ENCODE measurements at places on chromosomes 1 and 21.
A peak's percentile ranks its signal among the peaks of the same experiment; 100 is the strongest.

GRCh38 chr21:20944139-20944538 lies 54.1 kb upstream of the NCAM2 start:
- H3K4me1 ChIP-seq, result no peaks in the 10 kb centered on the region
- H3K27ac ChIP-seq, result no peak overlapping the region
- no peaks in the 10 kb centered on the region for H3K27me3 ChIP-seq

DNA sequence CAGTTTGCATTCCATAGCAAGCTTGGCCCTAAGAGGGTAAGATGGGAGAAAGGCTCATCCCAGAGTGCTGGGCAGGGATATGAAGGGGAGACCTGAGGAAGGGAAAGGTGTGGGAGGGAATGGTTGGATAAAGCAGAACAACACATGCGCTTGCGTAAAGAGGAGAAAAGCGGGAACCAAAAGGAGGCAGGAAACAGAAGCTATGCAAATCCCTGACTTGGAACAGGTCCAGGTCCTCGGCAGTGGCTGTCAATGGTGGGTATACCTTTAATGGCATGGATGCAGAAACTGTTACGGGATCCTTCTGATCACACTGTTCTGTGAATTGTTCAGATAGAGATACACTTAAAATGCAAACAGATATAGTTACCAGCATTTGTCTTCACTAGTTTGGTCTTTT lies 455.6 kb downstream of the SIPA1L2 start:
- H3K27me3 ChIP-seq, result no peaks in the 10 kb centered on the region
- H3K27ac ChIP-seq, result no peak overlapping the region
- H3K36me3 ChIP-seq, result no peaks in the 10 kb centered on the region
- no peak for DNase-seq
- no peak overlapping the region for H3K4me3 ChIP-seq

- H3K27ac ChIP-seq, result no peak overlapping the region
- no peak overlapping the region for H3K4me3 ChIP-seq
- H3K36me3 ChIP-seq, result no peaks in the 10 kb centered on the region
- H3K4me1 ChIP-seq, result no peaks in the 10 kb centered on the region
Measured at GRCh38 chr1:172909606-172910326, 141.0 kb downstream of the TNFSF18 start.

GRCh38 chr1:198234520-198235251 lies 77.9 kb downstream of the NEK7 start:
- no peak overlapping the region for H3K4me3 ChIP-seq
- H3K4me1 ChIP-seq, result no peaks in the 10 kb centered on the region
- H3K27me3 ChIP-seq, result no peaks in the 10 kb centered on the region
- no peaks in the 10 kb centered on the region for H3K36me3 ChIP-seq
- peak; percentile 34 for DNase-seq

- H3K4me1 ChIP-seq, result no peaks in the 10 kb centered on the region
- no peaks in the 10 kb centered on the region for H3K36me3 ChIP-seq
- no peak overlapping the region for H3K27ac ChIP-seq
- H3K27me3 ChIP-seq, result no peaks in the 10 kb centered on the region
- no peak overlapping the region for H3K4me3 ChIP-seq
Measured at GRCh38 chr1:100449477-100449876, 88.5 kb upstream of the GPR88 start.

- no peak overlapping the region for H3K4me3 ChIP-seq
- H3K36me3 ChIP-seq, result no peaks in the 10 kb centered on the region
- H3K27ac ChIP-seq, result peak overlapping the region; percentile 63
- no peak for DNase-seq
- peaks cover 15% of the 10 kb centered on the region for H3K27me3 ChIP-seq
- peaks cover 28% of the 10 kb centered on the region for H3K4me1 ChIP-seq
Measured at GRCh38 chr21:45641480-45642035, 2.0 kb upstream of the PCBP3 start.

DNA sequence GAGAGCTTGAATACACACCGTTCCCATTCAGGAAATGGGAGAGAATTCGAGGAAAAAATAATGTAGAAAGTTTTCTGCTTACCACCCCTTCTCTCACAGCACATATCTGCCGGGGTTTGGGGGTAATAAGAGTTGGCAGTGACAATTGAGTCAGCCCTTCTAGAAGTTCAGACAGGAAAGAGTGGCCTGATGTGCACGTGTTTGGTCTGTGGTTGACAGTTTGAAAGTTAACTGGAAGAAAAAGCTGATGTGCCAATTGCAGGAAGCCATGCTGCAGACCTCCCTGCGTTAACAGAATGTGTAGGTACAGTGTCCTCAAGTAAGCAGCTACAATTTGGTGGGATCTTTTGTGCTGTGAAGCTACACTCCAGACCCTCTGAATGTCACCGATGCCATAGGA lies 50.9 kb downstream of the DHX9 start:
- H3K4me1 ChIP-seq, result peaks cover 3% of the 10 kb centered on the region
- DNase-seq, result no peak
- H3K36me3 ChIP-seq, result peaks cover 24% of the 10 kb centered on the region
- H3K27me3 ChIP-seq, result no peaks in the 10 kb centered on the region
- H3K4me3 ChIP-seq, result no peak overlapping the region

- H3K4me3 ChIP-seq, result no peak overlapping the region
- no peaks in the 10 kb centered on the region for H3K27me3 ChIP-seq
- H3K4me1 ChIP-seq, result no peaks in the 10 kb centered on the region
Measured at GRCh38 chr1:183572721-183573120, 17.5 kb downstream of the NCF2 start.

GRCh38 chr1:54996359-54996868 lies 2.3 kb upstream of the BSND start:
- H3K36me3 ChIP-seq, result no peaks in the 10 kb centered on the region
- no peak overlapping the region for H3K27ac ChIP-seq
- H3K27me3 ChIP-seq, result peaks cover 52% of the 10 kb centered on the region
- H3K4me3 ChIP-seq, result no peak overlapping the region
- no peak for DNase-seq

GRCh38 chr1:232300466-232300865 lies 329.5 kb downstream of the SIPA1L2 start:
- no peak overlapping the region for H3K27ac ChIP-seq
- H3K4me1 ChIP-seq, result no peaks in the 10 kb centered on the region
- DNase-seq, result no peak
- no peaks in the 10 kb centered on the region for H3K36me3 ChIP-seq
- no peaks in the 10 kb centered on the region for H3K27me3 ChIP-seq

DNA sequence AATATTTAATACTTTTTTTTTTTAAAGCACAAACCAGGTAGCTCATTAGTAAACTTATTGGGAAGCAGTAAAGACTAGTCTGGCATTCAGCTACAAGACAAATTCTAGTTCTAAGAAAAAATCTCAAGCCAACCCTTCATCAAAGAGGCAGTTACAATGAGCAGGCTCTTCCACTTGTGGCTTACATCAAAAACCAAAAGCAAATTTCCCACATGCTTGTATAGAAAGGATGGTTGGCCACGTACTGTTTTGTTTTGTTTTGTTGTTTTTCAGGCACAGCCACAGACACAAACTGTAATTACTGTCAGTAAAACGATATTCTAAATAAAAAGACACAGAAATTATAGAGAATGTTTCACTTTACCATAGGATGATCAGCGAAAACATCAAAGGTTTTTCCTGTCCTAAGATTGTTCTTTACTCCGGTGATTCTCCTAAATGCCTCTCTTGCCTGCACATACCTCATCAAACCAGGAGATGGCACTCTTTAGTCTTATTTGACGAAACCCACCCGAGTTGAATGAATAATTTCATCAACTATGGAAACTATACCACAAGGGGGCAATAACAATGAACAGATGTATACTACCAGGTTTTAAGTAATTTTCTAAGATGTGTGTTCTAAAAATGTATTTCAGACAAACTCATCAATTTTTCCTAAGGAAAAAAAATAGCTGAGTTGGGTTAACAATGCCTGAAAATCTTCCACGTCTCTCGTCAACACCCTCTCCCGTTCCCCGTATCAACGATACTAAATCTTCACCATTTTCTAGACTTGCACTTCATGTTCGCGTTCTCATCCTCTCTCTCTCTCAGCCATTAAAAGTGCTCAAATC lies 26.9 kb downstream of the RPL5 start:
- peak; percentile 75 for DNase-seq
- H3K36me3 ChIP-seq, result no peaks in the 10 kb centered on the region
- no peaks in the 10 kb centered on the region for H3K27me3 ChIP-seq

DNA sequence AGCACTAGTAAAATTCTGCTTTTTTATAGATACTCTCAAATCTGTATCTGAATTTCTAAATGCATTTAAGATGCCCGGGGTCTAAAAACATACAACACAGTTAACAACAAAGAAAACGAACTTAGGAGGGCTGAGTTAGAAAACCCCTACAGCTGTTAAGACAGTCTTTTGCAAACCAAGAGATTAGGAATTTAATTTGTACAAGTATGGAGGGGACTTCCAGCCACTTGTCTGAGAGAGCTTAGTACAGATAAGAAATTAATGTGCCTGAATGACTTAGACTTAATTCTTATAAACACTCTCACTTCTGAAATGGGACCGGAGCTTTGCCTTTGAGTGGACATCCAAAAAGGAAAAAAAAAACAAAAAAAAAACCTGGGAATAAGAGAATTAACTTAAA lies 61.6 kb downstream of the SMYD3 start:
- DNase-seq, result no peak
- no peaks in the 10 kb centered on the region for H3K4me1 ChIP-seq
- no peaks in the 10 kb centered on the region for H3K27me3 ChIP-seq
- no peaks in the 10 kb centered on the region for H3K36me3 ChIP-seq

DNA sequence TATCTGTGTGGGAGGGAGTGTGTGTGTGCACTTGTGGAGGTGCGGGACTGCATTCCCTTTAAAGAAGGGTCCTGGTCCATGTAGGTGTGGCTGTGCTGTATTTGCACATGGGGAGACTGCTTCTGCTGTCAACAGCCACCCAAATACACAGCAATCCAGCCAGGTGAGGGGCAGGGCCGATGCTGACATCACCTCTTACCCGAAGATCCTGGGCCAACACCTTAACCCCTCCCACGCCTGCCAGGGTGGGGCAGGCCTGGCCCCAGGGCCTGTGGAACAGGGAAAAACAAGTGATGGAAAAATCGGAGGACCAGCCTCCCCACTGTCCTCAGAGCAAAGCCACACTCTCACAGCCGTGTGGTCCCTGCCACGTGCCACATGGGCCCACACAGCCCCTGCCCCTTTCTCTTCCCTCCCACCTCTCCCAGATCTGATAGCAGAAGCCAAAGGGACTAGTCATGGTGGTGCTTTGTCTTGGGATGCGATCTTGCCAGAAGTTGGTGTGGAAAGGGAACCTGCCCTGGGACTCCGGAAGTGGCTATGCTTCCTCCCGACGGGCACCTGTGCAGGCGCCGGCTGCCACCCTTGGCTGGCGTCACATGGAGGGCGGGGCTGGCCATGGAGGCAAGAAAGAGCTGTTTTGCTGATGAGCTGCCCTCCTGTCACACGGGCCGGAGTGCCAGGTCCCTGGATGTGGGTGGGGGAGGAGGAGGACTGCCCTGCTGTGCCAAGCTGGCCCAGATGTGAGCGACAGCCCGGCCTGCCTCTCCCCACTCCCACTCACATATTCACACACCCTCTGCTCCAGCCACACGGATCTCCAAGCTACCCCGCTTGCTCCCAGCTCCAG lies 7.8 kb upstream of the CASZ1 start:
- no peak for DNase-seq
- H3K27ac ChIP-seq, result no peak overlapping the region
- H3K36me3 ChIP-seq, result no peaks in the 10 kb centered on the region
- peaks cover 35% of the 10 kb centered on the region for H3K27me3 ChIP-seq
- H3K4me3 ChIP-seq, result no peak overlapping the region

GRCh38 chr1:153793261-153793972 lies 18.2 kb downstream of the SLC27A3 start:
- no peaks in the 10 kb centered on the region for H3K27me3 ChIP-seq
- H3K36me3 ChIP-seq, result peaks cover 13% of the 10 kb centered on the region
- no peak overlapping the region for H3K27ac ChIP-seq
- no peak overlapping the region for H3K4me3 ChIP-seq
- DNase-seq, result no peak

GRCh38 chr1:117609471-117609911 lies 3.6 kb downstream of the TENT5C start:
- no peak overlapping the region for H3K4me3 ChIP-seq
- no peak overlapping the region for H3K27ac ChIP-seq
- peaks cover 19% of the 10 kb centered on the region for H3K4me1 ChIP-seq
- no peak for DNase-seq
- H3K27me3 ChIP-seq, result peaks cover 27% of the 10 kb centered on the region

GRCh38 chr1:233064988-233065387 lies 114.6 kb downstream of the NTPCR start:
- no peak overlapping the region for H3K27ac ChIP-seq
- no peak for DNase-seq
- no peaks in the 10 kb centered on the region for H3K4me1 ChIP-seq
- H3K27me3 ChIP-seq, result no peaks in the 10 kb centered on the region
- no peaks in the 10 kb centered on the region for H3K36me3 ChIP-seq
- H3K4me3 ChIP-seq, result no peak overlapping the region

GRCh38 chr1:24047110-24047477 lies 64.8 kb downstream of the MYOM3 start:
- H3K27ac ChIP-seq, result no peak overlapping the region
- DNase-seq, result no peak
- H3K27me3 ChIP-seq, result no peaks in the 10 kb centered on the region
- peaks cover 8% of the 10 kb centered on the region for H3K4me1 ChIP-seq
- no peak overlapping the region for H3K4me3 ChIP-seq

DNA sequence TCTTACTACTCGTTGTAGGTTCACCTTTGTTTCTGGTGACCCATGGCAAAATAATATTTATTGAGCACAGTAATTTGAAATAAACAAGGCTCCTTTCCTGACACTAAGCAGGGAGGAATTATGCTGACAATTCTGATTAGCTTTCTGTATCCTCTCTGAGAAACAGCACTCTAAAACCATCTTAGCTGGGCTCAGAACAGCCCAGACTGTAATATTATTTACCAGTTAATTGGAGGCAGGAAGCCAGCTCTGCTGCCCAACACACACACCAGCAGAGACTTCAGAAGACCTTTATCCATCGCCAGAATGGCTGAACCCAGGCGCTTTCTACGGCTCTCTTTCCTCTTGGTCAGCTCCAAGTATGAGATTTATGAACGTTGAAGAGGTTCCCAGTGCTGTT lies 77.6 kb upstream of the FMN2 start:
- no peak overlapping the region for H3K27ac ChIP-seq
- H3K4me3 ChIP-seq, result no peak overlapping the region
- H3K27me3 ChIP-seq, result no peaks in the 10 kb centered on the region
